H1 (cell line): ENCODE measurements at places on chromosomes 7 and 10.

DNA sequence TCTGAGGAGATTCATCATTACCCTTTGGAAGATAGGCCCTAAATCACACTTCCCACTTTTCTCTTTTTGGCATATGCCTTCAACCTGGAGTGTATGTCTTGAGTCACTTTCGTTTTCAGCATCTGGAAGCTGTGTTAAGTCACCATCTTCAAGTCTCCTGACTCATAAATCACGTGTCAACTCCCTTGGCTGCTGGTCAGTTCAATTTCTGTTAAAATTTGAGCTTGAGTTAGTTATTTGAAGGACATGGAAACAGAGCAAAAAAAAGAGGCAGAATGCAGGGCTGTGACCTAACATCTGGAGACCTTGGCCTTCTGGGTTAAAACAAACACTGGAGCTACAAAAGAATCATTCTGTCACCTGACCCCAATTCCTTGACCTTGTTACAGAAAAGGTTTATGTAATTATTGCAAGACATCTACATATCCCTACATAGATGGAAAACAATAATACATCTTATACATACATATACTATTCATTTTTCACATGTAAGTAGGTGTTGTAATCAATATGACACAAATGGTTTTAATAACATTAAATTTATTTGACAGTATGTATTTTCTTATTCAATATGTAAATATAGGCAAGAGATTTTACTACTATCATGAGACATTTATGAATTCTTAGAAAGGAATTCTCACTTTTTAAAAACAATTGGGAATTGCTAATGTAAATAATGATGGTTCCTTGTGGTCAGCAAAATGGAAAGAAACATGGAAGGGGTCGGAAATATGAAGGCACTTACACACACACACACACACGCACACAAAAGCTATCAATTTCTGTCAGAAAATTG is 169.7 kb upstream of the PHYHIPL start:
- DNase-seq = no peak

DNA sequence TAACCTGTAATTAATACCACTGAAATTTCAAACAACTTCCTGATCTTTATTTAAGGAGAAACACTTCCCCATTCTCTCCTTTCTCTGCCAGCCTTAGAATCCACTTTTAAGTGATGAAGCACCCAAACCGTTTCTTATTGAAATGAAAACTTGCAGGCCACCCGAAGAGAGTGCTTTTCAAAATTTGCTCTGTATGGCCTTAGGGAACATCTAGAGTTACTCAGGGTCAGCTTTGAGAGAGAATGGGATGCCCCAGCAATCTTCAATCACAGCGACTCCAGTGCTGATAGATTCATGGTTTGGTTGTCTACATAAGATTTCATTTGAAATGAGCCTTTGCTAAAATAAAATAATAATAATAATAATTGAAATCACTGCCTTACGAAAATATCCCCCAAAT is 323.1 kb downstream of the PCLO start:
- no peak for DNase-seq

- no peak for DNase-seq
These were observed 132.1 kb downstream of the CELF2 start for GRCh38 chr10:11149807-11150141.

- peak; percentile 55 for DNase-seq
These were observed 694 bp downstream of the COL1A2 start for GRCh38 chr7:94395141-94396036.

DNA sequence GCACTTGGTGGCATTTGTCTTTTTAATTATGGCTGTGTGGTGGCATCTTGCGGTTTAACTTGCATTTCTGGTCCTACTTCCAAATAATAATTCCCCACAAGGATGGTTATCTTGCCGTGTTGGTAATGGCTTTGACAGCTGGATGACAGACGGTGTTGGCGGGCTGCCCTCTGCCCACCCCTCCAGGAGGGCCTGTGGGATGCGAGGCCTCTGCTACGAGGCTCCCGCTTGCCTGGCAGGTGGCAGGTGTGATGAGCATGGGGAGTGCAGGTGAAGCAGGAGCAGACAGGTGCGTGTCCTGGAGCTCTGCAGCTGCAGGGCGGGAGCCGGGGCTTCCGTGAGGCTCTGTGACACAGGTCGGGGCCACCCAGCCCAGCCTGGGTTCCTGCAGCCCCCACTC is 11.8 kb downstream of the INPP5A start:
- DNase-seq = no peak

GRCh38 chr10:131635564-131636015 is 265.2 kb upstream of the PPP2R2D start:
- DNase-seq = no peak

DNA sequence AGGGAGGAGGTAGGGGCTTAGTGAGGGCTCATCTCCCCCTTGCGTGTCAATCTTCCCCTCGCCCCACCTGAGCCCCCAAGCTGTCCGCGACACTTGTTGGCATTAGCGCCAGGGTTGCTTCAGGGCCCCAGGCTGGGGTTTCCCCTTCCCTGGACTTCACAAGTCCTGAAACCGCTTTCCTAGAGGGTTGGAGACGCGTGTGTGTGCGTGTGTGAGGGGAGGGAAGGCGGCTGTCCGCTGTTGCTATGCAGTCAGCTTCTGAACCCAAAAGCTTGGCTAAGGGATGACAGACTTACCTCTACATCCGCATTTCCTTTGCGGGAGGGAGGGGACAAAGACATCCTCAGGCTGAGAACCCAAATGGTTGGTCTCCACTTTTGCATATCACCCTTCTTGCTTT is 803 bp downstream of the GOLGA7B start:
- no peak for DNase-seq

- no peak for DNase-seq
These were observed 45.5 kb upstream of the SLC29A4 start for GRCh38 chr7:5237286-5237685.

- no peak for DNase-seq
These were observed 39.9 kb downstream of the AVL9 start for GRCh38 chr7:32535162-32535702.

- peak; percentile 82 for DNase-seq
These were observed at the start of gene VIM for GRCh38 chr10:17228091-17229015. VIM (plus strand) TSS chr10:17228241; CDS start chr10:17229423, 1,182 bp downstream.

GRCh38 chr10:91596825-91597196 is 36.1 kb downstream of the PPP1R3C start:
- DNase-seq = no peak

DNA sequence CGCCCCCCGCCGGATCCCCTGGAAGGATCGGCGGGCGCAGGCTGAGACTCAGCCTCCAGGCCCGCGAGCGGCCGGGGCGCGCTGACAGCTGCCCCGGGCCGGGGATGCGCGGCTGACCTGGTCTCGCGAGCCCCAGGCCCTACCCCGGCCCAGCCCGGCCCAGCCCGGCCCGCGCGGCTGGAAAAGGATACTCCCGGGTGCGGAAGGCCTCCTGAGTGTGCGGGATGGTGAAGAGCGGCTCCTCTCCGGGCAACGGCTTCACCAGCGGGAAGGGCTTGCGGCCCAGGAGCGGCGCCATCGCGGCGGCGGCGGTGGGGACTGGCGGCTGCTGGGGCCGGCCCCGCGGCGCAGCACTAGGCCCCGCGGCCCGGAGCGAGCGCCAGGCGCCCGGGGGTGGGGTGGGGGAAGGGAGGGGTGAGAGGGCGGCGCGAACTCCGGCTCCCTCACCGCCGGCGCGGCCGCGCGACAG is 423 bp downstream of the BAZ1B start:
- DNase-seq = no peak

DNA sequence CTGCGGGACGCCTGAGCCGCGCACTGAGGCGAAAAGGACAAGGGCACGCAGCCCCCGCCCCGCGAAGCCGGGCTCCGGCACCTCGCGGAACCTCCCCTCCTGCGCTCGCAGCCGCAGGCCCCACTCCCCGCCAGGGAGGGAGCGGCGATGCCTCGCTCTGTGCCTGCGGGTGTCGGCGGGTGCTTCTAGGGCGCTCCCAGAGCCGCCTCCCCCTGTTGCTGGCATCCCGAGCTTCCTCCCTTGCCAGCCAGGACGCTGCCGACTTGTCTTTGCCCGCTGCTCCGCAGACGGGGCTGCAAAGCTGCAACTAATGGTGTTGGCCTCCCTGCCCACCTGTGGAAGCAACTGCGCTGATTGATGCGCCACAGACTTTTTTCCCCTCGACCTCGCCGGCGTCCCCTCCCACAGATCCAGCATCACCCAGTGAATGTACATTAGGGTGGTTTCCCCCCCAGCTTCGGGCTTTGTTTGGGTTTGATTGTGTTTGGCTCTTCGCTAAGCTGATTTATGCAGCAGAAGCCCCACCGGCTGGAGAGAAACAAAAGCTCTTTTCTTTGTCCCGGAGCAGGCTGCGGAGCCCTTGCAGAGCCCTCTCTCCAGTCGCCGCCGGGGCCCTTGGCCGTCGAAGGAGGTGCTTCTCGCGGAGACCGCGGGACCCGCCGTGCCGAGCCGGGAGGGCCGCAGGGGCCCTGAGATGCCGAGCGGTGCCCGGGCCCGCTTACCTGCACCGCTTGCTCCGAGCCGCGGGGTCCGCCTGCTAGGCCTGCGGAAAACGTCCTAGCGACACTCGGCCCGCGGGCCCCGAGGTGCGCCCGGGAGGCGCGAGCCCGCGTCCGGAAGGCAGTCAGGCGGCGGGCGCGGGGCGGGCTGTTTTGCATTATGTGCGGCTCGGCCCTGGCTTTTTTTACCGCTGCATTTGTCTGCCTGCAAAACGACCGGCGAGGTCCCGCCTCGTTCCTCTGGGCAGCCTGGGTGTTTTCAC is 519 bp downstream of the ITGB8 start:
- DNase-seq = no peak

DNA sequence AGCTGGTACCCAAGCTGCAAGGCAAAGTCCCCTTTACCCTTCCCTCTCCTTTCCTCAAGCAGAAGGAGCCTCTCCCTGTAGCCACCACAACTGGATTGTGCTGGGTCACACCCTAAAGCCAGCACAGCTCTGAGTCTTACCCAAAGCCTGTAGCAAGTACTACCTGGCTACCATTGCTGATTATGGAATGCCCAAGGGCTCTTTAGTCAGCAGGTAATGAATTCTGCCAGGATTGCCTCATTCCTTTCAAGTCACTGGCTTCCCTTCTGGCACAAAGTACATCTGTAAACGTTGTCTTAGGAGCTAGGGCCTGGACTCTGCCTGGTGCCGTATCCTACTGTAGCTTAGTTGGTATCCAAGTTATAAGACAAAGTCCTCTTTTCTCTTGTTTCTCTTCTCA is 52.0 kb downstream of the FAS start:
- no peak for DNase-seq

DNA sequence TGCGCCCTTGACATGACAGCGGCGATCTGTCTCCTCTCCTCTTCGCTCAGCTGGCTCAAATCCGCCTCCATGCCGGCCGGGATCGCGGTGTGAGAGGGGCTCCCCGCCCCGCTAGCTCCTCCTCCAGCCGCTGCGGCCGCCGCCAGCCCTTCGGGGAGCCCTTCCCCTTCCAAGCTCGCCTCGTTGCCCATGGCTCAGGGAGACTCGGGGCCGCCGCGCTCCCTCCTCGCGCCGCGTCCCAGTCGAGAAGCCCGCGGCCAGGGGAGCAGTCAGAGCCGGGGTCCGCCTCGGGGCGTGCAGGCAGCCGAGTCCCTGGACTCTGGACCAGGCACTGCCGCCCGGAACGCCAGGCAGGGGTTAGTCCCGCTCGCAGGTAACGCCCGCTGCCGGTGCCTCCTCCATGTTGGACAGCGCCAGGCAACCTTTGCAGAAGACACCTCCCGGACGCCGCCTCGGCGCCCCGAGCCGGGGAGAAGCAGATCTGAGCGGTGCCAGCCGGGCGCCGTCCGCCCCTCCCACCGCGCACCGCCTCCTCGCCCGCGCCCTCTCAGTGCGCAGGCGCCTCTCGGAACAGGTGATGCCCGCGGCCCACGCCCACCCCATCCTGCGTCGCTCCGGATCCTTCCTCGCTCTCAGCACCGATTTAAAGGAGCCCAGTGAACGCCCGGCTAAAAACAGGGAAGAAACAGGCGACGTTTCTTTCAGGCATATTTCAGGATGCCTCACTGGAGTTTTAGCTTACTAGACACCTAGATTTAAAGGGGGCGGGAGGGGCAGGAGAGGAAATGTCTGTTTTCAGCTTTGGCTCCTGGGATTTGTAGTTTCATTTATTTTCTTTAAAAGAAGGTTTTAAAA is at the start of gene PCLO:
TSS of gene PCLO (minus strand) at position 483 of the 855 bp plus-strand sequence. CDS start at position 191, 292 bp downstream.
- peak; percentile 93 for DNase-seq

- no peak for DNase-seq
These were observed 143.1 kb downstream of the ARID5B start for GRCh38 chr10:62044566-62044965.

DNA sequence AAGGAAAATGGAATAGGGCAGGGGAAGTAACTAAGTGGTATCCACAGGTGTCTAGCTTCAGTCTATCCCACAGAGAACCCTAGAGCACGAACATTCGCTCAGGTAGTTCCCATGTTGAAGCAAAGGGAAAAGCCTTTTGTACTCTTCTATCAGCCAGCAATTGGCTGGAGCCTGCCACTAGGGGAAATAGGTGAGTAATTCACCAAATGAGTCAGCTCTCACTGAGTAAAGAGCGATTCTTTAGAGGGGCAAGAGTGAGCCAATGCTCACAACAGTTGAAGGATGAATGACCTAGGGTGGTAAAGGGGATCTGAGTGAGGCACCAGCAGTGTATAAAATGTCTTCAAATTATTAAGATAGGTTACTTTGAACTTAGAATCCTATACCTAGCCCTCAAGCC is 94.1 kb upstream of the ZNF800 start:
- no peak for DNase-seq

DNA sequence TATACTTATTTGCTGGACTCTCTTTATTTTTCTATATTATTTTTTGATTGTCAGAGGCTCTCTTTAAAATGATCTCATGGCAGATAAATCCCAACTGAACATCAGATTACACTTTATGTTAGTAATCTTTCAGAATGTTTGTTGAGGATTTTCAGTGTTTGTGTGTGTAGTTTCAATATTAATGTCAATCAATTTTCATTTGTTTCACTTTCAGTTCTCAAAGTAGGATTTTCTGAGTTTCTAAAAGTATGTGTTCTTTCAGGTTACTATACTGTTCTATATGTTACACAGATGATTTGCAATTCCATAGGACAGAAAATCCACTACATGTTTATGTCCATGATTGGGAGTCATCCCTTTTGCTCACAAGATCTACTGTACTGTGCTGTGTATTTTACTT is 311.9 kb upstream of the POT1 start:
- DNase-seq = no peak

GRCh38 chr10:11080564-11080984 is 62.9 kb downstream of the CELF2 start:
- DNase-seq = no peak

- DNase-seq = no peak
These were observed 48.1 kb upstream of the WNT16 start for GRCh38 chr7:121280656-121281055.

DNA sequence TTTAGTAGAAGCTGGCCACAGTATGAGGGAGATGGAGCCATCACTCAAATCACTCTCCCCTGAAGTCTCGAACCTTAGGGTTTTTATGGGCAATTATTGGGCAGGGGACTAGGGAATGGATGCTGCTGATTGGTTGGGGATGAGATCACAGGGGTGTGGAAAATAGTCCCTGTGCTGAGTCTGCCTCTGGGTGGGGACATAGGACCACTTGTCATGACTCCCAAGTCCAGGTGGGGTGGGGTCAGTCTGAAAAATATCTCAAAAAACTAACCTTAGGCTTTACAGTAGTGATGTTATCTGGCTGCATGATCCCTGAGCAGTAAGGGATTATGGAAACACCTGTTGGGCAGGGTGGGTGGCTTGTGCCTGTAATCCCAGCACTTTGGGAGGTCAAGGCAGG is 98.6 kb downstream of the XRCC2 start:
- DNase-seq = no peak

GRCh38 chr10:13219685-13220670 is 14.2 kb downstream of the UCMA start:
- peak; percentile 63 for DNase-seq

- DNase-seq = no peak
These were observed 73.3 kb upstream of the TMEM140 start for GRCh38 chr7:135074531-135074930.

- DNase-seq = no peak
These were observed 52.9 kb downstream of the BAMBI start for GRCh38 chr10:28730031-28730778.

GRCh38 chr7:15972862-15973275 is 286.4 kb upstream of the MEOX2 start:
- no peak for DNase-seq
